ENCODE measurements at places on chromosomes 1 and 21.

- no peak for DNase-seq
Observed at GRCh38 chr1:186511761-186512637, 51.1 kb upstream of the PDC start.

GRCh38 chr1:159763686-159764085 is 17.1 kb upstream of the DUSP23 start:
- DNase-seq = no peak

GRCh38 chr1:25199819-25200620 is 32.3 kb downstream of the SYF2 start:
- DNase-seq = no peak

GRCh38 chr1:64920941-64921589 is 45.3 kb downstream of the JAK1 start:
- no peak for DNase-seq

DNA sequence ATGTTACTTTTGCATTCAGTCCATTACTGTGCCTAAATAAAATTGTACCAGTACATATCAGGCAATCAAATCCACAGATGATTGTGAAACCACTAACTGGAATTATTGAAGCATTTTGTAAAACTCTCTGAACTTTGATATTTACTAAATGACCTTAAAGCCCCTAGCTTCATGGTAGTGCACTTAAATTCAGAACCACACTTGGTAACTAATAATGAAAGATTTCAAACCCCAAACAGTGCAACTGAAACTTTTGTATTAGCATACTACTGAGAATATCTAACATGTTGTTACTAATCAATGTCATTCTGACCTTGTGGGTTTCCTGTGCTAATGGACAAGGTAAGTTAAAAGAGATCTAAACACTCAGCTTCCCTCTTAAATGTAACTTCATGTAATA is at the start of gene CFHR3:
TSS of gene CFHR3 (plus strand) at position 238 of the 400 bp plus-strand sequence. CDS start at position 285, 47 bp downstream.
- no peak for DNase-seq

GRCh38 chr1:29931477-29932175 is 695.3 kb downstream of the PTPRU start:
- no peak for DNase-seq

DNA sequence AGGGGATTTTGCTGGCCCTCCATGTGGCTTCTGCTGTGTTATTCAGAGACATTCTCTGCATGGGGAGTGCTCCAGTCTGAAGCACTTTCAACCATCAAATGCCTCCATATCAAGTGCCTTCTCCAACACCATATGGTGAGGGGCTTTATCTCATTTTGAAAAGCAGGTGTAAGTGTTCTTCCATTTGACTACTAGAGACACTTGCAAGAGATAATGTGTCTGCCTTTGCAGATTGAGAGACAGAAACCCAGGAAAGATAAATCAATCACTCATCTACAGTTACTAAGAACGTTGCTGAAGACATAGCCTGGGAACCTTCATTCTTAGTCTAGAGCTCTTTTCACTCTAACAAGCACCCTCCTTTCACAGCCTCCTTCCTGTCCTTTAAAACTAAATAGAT is 29.5 kb upstream of the REG4 start:
- no peak for DNase-seq

DNA sequence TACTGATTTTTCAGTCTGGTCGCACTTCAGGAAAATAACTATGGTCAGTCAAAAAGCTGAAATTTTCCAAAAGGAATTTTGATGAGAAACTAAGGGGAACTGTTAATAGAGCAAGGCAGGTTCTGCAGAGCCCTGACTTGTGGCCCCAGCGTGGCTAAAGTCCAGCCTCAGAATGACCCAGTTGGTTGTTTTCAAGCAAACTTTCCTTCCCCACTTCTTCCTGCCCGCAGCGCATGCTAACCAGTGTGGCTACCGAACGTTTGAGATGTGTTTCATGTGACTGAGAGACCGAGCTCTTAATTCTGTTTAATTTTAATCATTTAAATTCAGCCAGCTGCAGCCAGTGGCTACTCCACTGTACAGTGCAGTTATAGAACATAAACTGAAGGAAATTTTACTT is 6.2 kb upstream of the IL10RB start:
- no peak for DNase-seq

DNA sequence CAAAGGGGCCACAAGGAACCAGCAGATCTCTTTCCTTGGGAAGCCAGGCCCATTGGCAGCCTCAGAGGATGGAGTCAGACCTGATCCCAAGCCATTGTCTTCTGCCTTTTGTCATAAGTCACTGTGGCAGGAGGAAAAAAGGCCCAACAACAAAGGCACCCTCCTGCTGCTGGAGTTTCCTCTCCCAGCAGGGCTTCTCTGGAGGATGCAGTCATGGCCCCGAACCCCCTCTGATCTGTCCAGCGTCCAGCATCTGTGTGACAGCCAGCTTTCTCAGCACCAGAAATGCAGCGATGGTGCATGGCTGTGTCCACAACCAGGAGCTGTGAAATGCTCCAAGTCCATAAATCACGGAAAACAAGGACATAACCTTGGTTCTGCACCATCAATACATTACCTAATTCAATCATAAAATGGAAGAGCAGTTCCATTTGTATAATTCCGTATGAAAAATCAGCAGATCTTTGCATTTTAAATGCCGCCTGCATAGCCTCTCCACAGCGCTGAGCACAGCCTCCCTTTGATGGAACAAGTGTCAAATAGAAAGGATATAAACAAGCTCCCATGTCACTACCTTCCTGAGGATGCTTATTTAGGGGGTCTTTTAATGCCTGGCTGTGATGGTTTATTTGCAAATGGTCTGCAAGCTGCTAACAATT is 30.6 kb downstream of the AJAP1 start:
- peak; percentile 36 for DNase-seq

GRCh38 chr1:245433561-245433960 is 278.8 kb downstream of the KIF26B start:
- no peak for DNase-seq

DNA sequence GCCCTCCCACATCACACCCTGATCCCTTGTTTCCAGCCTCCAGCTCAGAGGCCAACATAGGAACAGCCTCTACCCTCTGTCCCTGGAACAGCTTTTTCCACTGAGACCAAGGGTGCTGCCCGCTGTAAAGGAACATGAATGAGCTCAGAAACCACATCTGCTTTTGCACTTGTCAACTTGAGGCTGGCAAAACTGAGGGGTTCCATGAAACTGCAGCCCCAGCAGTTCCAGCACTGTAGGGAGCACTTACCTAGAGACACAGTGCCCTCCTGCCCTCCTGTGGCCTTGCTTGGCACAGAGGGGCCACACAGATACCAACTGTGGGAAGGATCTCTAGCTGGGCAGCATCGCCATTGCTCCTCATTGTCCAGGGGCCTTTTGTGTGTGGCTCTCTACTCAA is 51.7 kb downstream of the ITPKB start:
- no peak for DNase-seq

DNA sequence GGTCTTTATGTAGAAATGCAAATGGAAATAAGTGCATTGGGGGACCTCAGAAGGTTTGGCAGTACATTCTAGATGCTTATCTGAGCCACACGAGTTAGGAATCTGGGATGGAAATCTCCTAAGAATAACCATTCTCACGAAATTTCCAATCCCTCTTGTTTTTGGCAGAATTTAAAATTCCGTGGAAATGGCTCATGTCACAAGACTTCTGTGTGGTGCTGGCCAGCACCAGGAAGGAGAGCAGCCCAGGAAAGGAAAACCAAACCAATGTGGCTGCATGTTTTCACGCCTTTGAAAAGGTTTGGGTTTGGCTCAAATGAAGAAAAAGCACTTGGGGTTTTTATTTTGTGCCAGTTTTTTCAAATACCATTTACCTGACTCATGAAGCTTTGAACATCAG is 80.1 kb upstream of the KCNK2 start:
- no peak for DNase-seq

GRCh38 chr1:161398900-161399256 is 31.2 kb upstream of the CFAP126 start:
- no peak for DNase-seq

GRCh38 chr1:181181792-181182585 is 93.5 kb downstream of the IER5 start:
- no peak for DNase-seq

DNA sequence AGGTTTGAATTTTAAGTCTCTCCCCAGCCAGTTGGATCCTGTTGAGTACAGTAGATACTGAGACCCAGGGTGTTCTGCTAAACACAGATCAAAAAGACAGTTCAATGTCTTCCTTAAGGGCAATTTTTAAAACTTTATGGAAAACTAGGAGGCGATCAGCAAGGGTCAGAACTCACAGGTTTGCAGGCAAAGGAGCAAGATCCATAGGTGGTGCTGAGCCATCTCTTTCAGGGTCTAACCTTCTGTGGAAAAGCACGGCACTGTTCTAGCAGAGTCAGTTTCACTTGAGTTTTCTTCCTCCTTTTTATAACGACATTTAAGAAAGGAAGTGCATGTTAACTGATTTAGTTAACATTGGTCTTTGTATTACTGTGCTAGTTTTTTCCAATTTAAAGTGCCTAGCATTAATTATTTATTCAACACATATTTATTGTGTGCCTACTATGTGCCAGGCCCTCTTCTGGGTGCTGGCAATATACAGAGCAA is at the start of gene CD84:
TSS of gene CD84 (minus strand) at position 281 of the 486 bp plus-strand sequence. CDS start at position 222, 59 bp downstream.
- DNase-seq = no peak

- peak; percentile 65 for DNase-seq
Observed at GRCh38 chr1:54519709-54520108, 28.3 kb upstream of the ACOT11 start.

- no peak for DNase-seq
Observed at GRCh38 chr1:198359024-198359653, 181.3 kb downstream of the ATP6V1G3 start.

Data from H9 (cell line).